ENCODE measurements at places on chromosomes 5 and 9. TPM values are rescaled to one million over a fixed set of nuclear protein-coding genes. Genes with fewer than 3 reads are reported as not detected.

DNA sequence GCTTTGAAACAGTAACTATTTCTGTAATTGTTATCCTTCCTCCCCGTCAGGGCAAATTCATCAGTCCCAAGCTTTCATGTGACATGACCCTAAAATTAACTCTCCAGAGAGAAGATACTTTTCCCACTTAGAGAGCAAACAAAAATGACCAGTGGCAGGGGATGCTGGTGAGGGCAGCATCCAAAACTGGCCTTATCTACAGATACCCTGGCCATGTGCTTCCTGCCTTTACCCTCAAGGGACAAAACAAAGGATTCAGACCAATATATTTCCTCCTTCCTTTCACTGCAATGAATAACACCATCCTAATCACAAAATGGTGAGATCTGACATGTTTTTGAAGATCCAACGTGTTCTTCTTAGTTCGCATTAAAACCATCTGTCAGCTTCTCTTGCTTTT lies 267.2 kb downstream of the MAN2A1 start:
- no peak for DNase-seq

- no peak for DNase-seq
These were observed 233.6 kb upstream of the EDIL3 start for GRCh38 chr5:84618262-84618661.

DNA sequence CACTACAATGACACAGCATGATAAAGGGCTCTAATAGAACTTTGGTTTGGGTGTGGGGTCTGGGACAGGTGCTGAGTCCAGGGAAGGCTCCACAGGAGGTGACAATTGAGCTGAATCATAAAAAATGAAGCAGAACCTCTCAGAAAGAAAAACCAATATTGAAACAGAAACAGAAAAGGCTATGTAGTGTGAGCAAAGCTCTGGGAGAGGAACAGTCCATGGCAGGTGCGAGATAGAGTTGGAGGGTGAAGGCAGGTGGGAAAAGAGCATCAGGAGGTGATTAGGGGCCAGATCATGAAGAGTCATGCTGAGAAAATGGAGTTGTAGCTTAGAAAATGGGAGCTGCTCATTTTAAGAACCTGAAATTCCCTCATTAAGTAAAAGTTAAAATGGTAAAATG lies 164.9 kb downstream of the KCTD16 start:
- no peak for DNase-seq

DNA sequence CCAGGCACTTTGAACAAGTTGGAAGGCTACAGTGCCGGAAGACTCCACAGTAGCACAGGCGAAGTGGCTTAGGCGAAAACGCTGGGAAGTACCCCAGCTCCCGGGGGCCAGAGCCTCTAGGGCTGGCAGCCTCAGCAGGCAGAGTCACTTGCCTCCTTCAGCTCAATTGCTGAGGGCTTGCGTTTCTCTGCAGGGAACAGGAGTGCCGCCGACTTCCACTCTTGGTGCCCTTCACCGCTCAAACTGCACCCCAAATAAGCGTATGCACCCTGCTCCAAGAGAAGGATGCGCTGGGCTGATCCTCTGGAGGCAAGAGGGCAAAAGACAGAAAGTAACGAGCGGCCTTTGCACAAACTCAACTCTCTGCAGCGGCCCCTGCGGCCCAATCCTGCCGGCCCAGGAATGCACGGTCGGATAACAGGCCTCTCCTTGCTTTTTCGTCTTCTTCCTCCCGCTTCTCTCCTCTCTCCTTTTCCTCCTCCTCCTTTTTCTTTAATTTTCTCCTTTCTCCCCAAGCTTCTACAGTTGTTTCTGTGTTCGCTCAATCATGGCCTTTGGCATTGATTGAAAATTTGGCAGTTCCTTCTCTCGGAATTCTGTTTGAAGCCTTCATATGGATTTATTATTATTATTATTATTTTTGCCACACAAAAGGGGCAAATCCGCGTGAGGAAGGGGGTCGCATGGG lies 1.1 kb upstream of the S1PR3 start:
- no peak for DNase-seq

DNA sequence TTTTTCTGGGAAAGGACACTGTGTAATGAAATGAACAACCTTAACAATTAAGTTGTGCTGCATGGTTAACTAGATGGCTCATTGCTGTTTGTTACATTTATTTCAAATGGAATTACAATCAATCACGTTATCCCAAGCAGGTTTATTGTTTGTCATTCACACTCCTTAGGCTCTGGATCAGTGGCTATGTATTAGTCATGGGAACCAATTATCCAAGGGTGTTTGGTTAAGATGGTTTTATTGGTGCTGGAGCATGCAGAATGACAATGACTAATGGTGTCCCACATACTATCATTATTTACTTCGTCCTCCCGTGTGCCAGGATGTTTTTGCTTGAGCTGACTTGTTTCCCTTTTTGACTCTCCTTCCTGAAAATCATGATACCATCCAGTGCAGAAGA lies 10.6 kb upstream of the TRPC7 start:
- no peak for DNase-seq

GRCh38 chr5:113612060-113612496 lies 98.6 kb downstream of the YTHDC2 start:
- no peak for DNase-seq

DNA sequence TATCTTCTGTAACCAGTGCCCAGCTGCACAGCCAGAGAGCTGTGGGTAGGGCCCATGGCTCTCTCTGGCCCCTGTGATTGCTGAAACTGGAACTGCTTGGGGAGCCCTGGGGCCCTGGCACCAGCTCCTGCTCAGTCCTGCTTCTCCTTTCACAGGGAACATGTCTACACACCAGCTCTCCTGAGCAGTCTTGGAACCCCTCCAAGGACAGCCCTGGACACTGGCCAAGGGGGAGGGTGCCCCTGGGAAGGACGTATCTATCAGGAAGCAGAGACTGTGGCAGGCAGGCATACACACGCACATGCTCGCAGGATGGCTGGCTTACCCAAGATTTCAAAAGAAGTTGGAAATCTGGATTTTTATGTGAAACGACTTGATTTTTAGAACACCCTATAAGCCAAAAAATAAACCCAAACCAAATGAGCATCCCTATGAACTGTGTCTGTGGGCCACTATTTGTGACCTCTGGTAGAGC lies 8.8 kb upstream of the TRAF1 start:
- peak; percentile 99 for DNase-seq

- DNase-seq, result no peak
These were observed 79.4 kb upstream of the SAP30L start for GRCh38 chr5:154366353-154366752.

- no peak for DNase-seq
These were observed 193.8 kb upstream of the ACTBL2 start for GRCh38 chr5:57676222-57677098.

SPINK9 gene
- polyA plus RNA-seq, result 0.61 TPM

TPRN gene
- 4.8 TPM for polyA plus RNA-seq

Measured in right cardiac atrium (tissue), 5 donors.